GM04503 (cell line): ENCODE measurements at places on chromosomes 3 and 15.
A peak's percentile ranks its signal among the peaks of the same experiment; 100 is the strongest.

DNA sequence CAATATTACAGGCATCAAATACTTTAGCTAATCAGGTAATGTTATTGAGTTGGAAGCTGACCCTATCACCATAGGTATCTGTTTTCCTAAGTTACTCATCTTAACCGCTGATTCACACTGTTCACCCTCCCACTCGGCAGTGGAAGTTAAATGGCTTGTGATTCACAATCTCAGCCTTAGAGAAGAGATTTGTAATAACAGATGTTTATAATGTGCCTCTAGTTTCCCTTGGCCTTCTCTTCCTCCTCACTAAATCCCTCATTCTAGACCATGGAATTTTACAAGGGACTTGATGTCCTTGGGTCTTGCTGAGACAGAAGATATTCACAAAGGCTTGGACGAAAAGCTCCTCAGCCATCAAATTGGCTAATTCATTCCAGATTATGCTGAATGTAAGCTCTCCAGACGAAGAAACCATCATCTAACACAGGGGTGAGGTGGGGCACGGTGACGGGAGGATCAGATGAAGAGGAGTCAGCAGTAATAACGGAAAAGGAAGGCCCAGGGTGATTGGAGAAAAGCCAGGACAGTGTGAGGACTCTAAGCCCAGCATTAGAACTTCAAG, 931.7 kb downstream of the MCTP2 start:
- DNase-seq = peak; percentile 77

DNA sequence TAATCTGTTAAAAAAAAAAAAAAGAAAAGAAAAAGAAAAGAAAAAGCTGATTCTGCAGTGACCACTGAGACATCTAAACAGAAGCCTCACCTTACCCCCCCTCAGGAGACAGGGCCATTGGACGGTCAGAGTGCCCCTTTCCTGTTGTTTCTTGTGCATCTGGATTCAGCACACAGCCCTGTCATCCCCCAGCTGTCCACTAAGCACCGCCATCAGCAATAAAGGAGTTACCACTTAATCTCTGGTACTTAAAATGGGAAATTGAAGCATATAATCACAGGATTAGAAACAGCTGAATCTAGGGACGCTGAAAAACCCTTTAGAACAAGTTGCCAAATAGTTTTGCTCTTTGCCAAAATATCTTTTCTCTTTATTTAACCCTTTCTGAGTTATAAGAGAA, 62.5 kb downstream of the TRIM69 start:
- no peak for DNase-seq

DNA sequence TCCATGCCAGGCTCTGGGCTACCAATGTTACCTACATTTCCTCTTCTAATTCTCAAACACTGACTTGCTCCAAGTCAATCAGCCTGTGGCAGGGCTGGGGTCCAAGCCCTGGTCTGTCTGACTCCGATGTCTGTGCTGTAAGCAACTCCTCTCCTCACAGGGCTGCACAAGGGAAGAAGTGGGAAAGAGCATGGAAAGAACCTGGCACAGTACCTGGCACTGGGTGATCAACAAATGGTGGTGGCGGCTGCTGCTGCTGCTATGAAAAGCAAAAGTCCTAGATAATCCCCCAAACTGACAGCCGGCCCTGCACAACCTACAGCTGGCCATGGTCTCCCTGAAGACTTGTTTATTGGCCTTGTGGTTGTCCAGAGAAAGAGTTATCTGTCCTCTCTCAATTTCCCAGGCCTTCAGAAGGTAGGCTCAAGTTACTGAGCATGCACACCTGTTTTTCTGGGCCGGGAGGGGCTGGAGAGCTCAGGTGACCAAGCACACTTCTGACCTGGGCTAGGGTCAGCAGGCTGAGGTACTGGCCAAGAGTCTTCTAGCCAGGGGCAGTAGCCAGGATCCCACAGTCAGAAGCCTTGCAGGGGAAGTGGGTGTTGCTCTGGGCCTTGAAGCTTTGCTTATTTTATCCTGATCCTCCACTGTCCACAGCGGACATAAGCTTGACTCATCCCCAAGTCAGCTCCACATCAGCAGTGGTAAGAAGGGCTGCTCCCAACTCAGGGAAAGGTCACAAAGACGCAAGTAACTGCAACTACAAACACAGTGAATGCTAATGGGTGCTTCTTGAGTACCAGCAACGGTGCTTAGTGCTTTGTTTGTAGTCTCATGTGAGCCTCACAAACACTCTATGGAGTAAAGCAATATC, 35.3 kb upstream of the KY start:
- DNase-seq = peak; percentile 60

GRCh38 chr15:97410897-97411575, 549.5 kb upstream of the ARRDC4 start:
- DNase-seq = no peak

DNA sequence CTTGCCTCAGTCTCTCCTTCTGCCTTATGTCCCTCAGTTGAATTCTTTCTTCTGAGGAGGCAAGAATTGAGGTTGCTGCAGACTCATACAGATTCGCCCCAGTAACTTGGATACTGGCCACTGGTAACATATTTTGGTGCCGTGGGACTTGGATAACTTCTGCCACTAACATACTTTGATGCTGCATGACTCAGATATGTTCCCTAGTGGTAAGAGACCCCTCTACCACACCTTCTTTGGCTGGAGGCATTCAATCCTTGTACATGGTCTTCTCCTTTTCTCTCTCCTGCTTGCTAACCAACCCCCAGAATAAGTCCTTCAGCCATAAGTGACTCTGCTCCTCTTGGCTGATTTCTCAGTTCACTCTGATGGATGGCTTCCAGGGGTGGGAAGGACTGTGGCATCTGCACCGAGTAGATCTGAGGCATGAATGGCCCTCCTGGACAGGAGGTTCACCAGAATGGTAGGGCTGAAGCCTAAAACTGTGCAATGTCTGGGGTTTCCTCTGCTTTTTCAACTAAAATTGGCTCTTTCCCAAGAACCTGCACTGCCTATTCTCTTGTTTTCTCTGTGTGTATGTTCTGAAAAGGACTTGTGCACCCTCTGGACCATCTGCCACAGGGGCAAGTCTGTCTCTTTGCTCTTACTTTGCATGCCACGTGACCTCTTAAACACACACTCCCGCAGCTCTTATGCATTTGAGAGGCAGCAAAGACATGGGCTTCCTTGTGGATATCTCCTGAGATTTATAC, 55.5 kb upstream of the FSTL1 start:
- no peak for DNase-seq
